ENCODE measurements at places on chromosomes 2 and 18.
A peak's percentile ranks its signal among the peaks of the same experiment; 100 is the strongest.

GRCh38 chr2:173874003-173874893 is 90.9 kb downstream of the SP3 start:
- no peak for DNase-seq

DNA sequence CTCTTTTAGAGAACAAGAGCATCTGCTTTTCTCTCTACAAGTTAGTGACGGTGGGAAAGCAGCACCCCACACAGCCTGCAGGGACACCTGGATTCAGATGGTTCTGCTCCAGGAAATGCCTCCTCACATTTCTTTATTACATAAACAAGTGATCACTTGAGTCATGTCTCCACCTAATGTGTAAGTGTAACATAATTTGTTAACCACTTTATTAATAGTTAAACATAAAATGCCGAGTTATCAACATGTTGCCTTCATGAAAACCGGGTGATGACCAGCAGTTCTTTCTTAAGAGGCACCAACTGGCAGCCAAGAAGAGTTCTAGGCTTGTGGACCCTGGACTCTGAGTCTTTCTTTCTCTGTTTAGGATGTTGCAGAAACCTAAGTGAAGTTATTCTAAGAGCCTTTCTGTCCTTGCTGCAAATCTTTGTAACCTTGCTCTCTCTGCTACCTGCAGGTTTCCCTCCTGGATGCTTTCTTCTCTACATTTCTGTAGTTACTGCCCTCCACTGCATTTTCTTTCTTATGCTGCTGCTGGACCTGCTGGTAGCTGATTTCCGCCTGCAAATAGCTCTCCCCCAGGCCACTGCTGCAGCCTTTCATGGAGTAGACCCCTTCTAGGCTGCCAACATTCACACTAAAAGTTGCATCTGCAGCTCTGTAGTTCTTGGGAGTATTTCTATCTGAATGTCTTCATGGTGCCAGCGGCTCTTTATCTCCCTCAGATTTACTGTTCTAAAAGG is 24.3 kb downstream of the UPP2 start:
- no peak for DNase-seq

DNA sequence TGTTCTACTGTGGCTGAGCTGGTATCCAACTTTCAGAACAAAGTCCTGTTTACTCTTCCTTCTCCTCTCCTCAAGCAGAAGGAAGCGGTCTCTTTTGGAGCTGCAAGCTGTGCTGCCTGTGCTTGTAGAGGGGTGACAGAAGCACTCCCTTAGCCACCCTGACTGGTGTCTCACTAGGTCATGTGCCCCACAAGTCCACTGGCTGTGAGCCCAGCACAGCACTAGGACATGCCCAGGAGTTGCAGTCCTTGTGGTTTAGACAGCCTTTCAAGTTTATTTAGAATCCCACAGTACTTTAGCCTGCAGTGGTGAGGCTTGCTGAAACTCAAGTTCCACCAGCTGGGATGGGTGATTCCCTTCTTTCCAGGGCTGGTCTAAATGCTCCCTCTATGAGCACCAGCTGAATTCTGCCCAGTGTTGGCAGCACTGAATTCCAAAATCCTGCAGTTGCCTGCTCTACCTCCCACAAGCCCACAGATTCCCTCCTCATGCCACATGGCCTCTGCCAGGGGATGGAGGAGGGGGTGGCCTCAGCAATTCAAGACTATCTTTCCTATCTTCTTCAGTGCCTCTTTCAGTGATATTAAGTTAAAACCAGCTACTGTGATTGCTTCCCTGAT is 61.2 kb downstream of the CCDC85A start:
- no peak for DNase-seq

DNA sequence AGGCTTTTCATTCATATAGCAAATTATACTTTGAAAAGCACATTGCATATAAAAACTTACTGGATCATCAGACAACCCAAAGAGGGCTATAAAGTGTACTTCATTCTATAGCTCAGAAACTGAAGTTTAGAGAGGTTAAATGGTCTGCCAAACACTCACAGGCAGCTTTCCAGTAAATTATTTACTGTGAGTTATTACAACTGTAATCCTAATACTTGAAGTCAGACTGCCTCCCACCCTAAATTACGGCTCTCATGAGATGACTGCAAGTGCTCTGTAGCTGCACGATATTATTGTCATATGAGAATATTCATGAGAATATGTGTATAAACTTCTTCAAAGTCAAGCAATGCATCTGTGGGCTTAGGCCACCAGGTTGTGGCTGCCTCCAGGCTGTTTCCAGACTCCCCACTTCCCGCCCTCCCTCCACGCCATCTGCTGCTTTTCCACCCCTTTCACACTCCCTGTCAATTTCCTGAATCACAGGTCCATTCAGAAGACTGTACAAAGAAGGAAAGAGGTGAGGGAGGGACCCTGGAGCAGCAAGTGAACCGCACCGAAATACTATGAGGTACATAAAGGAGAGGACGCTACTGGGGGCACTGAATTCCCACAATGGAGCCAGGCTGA is 111.1 kb upstream of the SPOPL start:
- no peak for DNase-seq

- no peak for DNase-seq
Observed at GRCh38 chr2:217075268-217076057, 215.6 kb upstream of the TNP1 start.

GRCh38 chr2:120020554-120020953 is 7.7 kb downstream of the EPB41L5 start:
- DNase-seq = no peak

DNA sequence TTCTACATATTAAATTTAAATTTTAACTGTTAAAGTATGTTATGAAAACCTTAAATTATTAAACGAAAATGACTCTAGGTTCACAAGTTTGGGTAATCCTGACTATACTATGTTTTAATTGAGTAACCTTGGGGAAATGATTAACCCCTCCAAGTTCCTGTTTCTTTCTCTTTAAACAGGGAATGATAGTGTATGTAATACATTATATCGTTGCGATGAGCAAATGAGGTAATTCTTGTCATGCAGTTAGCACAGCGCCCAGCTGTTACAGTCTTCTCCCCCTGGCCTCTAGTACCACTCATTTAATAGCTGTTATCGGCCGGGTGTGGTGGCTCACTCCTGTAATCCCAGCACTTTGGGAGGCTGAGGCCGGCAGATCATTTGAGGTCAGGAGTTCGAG is 80.4 kb downstream of the MTA3 start:
- no peak for DNase-seq

GRCh38 chr2:227612546-227613271 is 1.9 kb downstream of the SCYGR3 start:
- DNase-seq = no peak

GRCh38 chr2:239008677-239009588 is 161.0 kb downstream of the TWIST2 start:
- DNase-seq = peak; percentile 28

GRCh38 chr18:6718267-6718666 is 11.2 kb upstream of the ARHGAP28 start:
- no peak for DNase-seq

GRCh38 chr2:137539336-137539735 is 424.9 kb upstream of the HNMT start:
- no peak for DNase-seq

DNA sequence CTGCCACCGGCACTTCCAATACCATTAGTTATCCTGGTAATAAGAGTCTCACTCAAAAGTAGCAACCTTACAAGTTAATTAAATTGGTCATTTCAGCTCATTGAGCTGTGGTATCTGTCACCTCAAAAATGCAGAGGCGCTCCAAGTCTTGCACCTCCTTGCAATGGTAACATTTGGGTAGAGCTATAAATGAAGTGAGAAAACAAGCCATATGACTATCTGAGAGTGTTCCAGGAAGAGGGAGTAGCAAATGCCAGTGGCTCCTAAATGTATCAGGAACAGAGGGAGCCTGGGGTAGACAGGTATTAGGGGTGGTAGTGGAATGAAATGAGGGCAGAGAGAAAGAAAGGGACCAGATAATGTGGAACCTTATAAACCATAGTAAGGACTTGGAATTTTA is 6.0 kb upstream of the ZSCAN30 start:
- no peak for DNase-seq

- DNase-seq = peak; percentile 38
Observed at GRCh38 chr2:12716032-12716281, 779 bp upstream of the TRIB2 start.

DNA sequence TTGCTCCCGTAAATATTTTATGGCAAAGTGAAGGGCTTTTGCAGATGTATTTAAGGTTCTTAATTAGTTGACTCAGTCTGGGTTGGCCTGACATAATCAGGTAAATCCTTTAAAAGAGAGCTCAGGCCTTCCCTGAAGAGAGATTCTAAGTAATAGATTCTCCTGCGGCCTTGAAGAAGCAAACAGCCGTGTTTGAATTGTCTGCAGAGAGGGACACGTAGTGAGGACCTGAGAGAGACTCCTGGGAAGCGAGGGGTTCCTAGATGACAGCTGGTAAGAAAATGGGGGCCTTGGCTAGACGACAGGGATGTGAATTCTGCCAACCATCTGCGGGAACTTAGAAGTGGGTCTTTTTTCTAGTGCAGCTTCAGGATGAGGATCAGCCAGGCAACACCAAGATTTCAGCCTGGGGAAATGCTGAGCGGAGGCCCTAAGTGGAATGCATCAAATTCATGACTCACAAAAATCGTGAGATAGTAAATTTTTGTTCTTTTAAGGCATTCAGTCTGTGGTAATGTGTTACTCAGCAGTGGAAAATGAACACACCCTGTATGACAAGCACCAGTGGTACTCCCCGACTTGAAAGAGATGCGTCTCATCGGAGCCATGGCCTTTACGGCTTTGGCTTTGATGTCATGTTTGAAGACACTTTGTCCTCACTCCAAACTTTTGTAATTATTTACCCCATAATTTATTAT is 62.1 kb upstream of the SMIM21 start:
- DNase-seq = no peak

GRCh38 chr2:135925571-135925970 is 49.3 kb upstream of the MCM6 start:
- no peak for DNase-seq

DNA sequence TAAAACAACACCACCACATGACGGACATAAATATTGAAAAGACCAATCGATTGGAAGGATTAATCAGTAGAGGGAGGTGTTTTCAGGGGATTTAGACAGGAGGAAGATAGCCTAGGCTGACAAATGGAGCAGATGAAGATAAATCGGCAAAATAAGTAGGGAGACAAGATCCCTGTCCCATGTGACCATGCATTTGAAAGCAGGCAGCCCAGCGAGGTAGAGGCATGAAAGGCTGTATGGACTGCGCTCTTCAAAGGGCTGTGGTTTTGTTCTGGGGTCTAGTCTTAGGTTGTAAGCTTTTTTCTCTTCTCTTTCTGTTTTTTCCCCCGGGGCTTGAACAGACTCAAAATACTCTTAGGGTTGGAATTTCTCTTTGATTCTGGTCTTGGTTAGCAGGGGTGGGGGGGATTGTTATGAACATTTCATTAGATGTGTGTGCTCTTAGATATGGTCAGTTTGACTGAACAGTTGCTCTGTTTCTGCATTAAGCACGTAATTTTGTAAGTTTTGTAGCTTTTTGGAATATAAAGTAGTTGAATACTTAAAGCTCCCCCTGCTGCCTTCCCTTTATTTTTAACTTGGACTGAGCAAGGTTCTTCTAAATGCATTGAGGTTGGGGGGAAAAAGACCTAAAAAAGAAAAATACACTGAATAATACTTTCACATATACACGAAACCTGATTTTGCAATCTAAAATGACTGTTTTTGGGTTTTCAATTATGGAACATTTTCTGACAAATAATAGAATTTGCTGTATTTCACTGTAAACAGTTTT is 32.2 kb downstream of the ZNF532 start:
- DNase-seq = no peak

DNA sequence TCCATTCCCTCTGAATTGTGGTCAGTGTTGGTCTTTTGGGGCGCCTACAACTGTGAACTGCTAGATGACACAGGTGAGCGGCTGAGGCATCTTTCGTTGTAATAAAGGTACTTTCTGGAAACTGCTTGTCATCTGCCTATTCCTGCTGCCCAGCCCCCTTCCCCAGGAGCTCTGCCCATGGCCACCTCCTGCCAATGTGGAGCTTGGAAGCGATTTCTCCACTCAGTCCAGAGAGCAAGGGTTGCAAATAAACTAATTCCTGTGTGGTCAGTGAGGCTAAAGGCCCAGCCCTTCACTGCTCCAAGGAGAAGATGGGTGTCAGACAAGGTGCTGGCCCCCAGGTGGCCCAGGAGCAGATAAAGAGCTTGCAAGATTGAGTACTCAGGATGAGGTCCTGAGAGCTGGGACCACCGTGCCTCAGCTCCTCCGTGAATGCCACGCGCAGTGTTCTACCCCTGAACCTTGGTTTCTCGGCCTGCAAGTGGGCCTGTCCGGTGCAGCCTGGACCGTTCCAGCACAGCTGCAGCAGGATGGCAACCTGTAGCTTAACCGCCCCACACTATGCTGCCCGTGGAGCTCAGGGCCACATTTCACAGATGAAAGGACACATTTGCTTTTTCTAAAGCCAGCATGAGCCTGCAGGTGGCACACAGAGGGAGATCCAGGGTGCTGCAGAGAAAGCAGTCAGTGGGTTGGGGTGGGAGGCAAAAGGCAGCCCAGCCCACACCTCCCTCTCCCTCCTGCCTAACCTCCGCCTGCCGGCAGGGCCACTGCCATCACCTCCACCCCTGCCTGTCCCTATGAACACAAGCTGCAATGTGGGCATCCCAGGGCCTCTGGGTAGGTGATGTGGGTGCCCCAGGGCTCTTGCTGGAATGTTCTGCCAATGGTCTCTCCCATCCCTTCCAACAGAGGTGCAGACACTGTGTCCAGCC is 78.7 kb upstream of the OTOF start:
- peak; percentile 7 for DNase-seq

GRCh38 chr2:240172071-240172895 is 31.8 kb upstream of the OTOS start:
- DNase-seq = no peak

DNA sequence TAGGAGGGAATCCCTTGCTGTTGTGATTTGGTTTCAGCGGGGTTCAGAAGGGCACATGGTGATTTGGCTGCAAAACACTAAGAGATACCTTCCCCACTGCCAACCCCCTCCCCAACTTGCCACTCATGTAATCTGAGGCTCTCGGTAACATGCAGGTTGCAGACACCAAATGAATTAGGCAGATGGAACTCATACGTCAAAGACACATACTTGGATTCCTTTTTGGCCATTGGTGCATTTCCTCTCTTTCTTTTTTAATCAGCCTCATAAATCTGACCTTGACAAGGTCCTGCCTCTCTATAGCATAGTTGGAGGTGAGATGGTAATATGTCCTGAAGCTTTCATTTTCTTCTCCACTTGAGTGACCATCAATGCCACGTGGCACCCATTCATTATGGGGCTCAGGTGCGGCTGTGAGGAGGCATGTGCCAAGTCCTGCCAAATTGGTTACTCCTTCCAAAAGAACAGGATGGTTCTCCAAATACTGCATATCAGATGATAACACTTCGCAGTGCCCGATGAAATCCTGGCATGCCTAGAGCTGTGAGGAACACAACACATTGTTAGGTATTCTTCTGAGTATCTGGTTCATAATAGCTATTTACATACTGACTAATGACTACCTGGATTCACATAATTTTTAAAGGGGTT is 8.3 kb upstream of the TMEM178A start:
- DNase-seq = no peak

- DNase-seq = no peak
Observed at GRCh38 chr2:12054956-12055618, 308.7 kb downstream of the LPIN1 start.

DNA sequence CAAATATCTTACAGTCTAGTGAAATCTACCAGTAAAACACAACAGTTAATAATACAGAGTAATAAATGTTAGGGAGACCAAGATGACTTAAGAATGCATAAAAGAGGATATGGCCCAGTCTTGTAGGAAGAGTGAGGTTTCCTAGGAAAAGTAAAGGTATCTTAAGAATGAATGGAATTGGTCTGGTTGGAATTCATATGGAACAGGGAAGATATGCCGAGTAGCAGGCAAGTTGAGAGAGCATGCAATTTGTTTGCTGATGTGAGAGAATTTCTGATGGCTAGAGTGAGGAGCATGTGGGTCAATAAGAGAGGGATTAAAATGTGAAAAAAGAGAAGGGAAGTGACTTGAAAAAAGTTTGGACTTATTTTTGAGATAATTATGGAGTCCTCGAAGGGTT is 512.9 kb upstream of the ZEB2 start:
- DNase-seq = no peak
